ENCODE measurements at places on chromosomes 1 and 21.
A peak's percentile ranks its signal among the peaks of the same experiment; 100 is the strongest.

DNA sequence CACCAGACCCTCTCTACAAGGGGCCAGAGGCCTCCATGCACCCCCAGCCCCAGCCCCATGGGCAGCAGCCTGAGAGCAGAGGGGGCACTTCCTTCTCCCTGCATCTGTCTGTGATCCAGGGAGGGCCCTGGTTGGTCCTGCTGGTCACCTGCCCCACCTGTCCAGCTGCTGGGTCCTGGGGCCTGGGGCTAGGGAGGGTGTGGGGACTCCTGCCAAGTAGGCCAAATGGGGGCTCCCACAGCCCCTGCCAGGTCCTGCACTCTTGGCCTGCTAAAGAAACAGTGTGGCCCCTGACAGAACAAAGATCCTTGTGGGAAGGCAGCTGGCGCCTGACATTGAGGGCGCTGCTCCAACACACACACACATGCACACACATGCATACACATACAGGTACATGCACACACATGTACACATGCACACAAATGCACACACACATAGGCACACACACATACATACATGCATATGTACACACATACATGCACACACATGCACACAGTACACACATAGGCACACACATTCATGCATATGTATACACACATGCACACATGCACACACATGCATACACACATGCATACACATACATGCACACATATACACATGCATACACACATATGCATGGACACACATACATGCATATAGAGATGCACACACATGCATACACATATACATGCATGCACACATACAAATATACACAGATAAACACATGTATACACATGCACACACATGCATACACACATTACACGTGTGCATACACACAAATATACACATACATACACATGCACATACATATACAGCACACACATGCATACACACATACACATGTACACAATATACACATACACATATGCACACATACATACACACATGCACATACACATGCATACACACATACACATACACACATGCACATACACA is 49.9 kb downstream of the TRPM2 start:
- DNase-seq: no peak

- no peak for DNase-seq
Observed at GRCh38 chr1:56285554-56286402, 293.6 kb downstream of the PLPP3 start.

- no peak for DNase-seq
Observed at GRCh38 chr1:208562151-208562960, 318.2 kb upstream of the PLXNA2 start.

GRCh38 chr1:156392452-156392853 is 23.4 kb downstream of the RHBG start:
- DNase-seq: no peak

GRCh38 chr1:198879711-198880306 is 241.0 kb downstream of the PTPRC start:
- DNase-seq: no peak

- no peak for DNase-seq
Observed at GRCh38 chr1:47722909-47723580, 274.1 kb downstream of the TRABD2B start.

GRCh38 chr1:98406352-98407088 is 255.0 kb upstream of the SNX7 start:
- DNase-seq: no peak

GRCh38 chr1:86380257-86380861 is 15.8 kb downstream of the ODF2L start:
- DNase-seq: no peak

- no peak for DNase-seq
Observed at GRCh38 chr1:147634645-147635044, 35.7 kb downstream of the ACP6 start.

GRCh38 chr1:200075522-200075921 is 48.0 kb downstream of the NR5A2 start:
- no peak for DNase-seq

DNA sequence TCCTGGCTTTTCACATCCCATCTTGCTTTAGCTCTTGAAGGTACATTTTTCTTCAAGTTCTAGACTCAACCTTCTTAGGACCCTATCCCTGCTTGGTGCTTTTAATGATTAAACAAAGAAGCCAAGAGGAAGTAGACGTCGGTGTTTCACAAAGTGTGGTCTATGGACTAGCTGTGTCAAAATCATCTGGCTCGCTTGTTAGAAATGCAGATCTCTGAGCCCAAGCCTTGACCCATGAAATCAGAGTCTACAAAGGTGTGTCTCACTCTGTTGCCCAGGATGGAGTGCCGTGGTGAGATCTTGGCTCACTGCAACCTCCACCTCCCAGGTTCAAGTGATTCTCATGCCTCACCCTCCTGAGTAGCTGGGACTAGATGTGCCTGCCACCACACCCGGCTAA is 295.5 kb upstream of the KAZN start:
- no peak for DNase-seq

GRCh38 chr1:163315773-163316374 is 5.9 kb upstream of the NUF2 start:
- DNase-seq: peak; percentile 21

GRCh38 chr1:57124768-57125446 is 159.1 kb upstream of the C8B start:
- peak; percentile 24 for DNase-seq
